Activated CD4-positive, alpha-beta T cell treated with anti-CD3 and anti-CD28 coated beads, Interleukin-2, Interleukin-6, amounts not matched to agents 100 ng/mL and 50 ng/mL, durations not matched to agents 16 hours and 8 hours (primary cell): ENCODE measurements at places on chromosomes 16 and 17.
A peak's percentile ranks its signal among the peaks of the same experiment; 100 is the strongest.

- no peak for DNase-seq
Measured at GRCh38 chr16:4637501-4638166, 13.0 kb downstream of the MGRN1 start.

DNA sequence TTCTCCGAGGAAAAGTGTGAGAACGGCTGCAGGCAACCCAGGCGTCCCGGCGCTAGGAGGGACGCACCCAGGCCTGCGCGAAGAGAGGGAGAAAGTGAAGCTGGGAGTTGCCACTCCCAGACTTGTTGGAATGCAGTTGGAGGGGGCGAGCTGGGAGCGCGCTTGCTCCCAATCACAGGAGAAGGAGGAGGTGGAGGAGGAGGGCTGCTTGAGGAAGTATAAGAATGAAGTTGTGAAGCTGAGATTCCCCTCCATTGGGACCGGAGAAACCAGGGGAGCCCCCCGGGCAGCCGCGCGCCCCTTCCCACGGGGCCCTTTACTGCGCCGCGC, at the start of gene ERBB2:
Gene ERBB2 (plus strand): TSS at position 247 of the 330 bp plus-strand sequence. CDS start 175 bp downstream, outside the sequence.
- DNase-seq, result no peak

DNA sequence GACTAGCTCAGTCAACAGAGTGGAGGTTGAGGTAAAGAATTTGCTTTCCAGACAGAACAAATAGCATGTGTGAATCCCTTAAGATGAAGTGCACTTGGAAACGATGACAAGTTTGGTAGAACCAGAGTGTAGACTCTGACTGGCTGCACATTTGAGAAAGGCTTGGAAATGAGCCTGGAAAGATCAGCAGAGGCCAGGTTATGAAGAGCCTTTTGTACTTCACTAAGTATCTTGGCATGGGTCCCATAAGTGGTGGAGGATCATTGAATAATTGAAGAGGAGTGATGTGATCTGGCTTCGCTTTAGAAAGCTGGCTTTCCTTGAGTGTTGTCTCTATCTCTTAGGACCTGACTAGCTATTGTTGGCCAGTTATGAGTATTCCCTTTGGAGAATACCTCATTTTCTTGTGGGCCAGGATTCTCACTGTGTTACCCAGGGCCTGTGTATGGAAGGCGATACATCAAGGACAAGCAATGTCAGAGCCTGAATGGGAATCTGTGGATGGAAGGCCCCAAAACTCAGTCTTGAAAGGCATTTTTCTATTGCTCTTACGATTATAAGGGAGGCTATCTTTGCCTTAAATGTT, 329.8 kb downstream of the UTP18 start:
- no peak for DNase-seq

- peak; percentile 67 for DNase-seq
Measured at GRCh38 chr17:77455111-77455890, 314.5 kb downstream of the SEC14L1 start.

GRCh38 chr17:12667299-12667958, 1.7 kb downstream of the MYOCD start:
- DNase-seq, result peak; percentile 3

GRCh38 chr17:64491034-64491860, 5.6 kb downstream of the POLG2 start:
- peak; percentile 66 for DNase-seq

- DNase-seq, result no peak
Measured at GRCh38 chr16:21162661-21163151, 4.2 kb downstream of the LDAF1 start.

GRCh38 chr16:53971616-53972015, 267.7 kb downstream of the FTO start:
- DNase-seq, result no peak

DNA sequence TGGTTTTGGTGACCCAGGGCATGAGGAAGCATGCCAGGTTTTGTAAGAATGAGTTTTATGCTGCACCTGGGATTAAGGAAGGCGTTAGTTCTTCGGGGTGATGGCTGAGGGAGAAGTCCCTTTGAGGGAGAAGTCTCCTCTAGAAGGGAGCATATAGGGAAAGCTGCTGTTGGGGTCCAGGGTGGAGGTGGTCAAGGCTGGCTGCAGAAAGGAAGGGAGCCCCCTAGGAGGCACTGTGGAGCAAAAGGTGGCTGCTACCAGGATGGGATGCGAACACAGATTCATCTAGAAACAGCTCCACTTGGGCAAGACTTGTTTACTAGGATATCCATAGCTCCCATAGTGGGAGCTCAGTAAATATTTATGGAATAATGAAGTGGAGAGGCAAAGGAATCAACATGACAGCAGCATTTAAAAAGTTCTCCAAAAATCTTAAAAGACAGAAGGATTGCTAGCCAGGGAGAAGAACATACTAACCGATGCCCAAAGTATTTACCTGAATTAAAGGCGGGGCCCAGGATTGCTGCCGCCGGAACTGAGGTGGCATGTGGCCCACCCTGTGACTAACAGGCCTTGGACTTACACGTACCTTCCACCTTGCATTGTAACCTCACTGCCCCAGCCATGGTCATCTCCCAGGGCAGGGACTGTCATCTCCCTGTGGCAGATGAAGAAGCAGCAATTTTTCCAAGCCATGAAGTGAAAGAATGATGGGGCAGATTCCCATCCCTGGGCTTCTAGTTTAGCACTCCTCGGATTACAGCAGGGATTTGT, 7.1 kb upstream of the LPCAT2 start:
- no peak for DNase-seq

DNA sequence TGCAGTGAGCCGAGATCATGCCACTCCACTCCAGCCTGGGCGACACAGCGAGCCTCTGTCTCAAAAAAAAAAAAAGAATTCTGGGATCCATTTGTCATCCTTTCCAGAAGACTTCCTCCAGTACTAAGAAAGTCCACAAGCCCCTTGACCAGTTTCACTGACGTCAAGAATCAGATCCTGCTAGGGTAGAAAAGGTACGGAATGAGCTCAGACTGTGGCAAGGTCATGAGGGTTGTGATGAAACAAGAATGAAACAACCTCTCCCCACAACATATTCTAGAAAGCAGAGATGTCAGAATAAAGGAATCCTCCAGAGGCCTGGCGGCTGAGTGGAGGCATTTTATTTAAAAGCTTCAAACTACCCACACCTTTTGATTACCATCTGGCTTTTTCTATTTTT, 29.9 kb downstream of the TRAF4 start:
- DNase-seq, result no peak

GRCh38 chr16:83772806-83773205, 35.0 kb upstream of the HSBP1 start:
- DNase-seq, result no peak

- DNase-seq, result no peak
Measured at GRCh38 chr16:30025574-30025973, 2.6 kb downstream of the C16orf92 start.

GRCh38 chr17:27523712-27524111, 67.5 kb downstream of the KSR1 start:
- DNase-seq, result no peak

GRCh38 chr17:2796164-2797125, at the start of gene RAP1GAP2:
TSS of gene RAP1GAP2 (plus strand) at chr17:2796438. CDS start at chr17:2796528, 90 bp downstream.
- peak; percentile 74 for DNase-seq

DNA sequence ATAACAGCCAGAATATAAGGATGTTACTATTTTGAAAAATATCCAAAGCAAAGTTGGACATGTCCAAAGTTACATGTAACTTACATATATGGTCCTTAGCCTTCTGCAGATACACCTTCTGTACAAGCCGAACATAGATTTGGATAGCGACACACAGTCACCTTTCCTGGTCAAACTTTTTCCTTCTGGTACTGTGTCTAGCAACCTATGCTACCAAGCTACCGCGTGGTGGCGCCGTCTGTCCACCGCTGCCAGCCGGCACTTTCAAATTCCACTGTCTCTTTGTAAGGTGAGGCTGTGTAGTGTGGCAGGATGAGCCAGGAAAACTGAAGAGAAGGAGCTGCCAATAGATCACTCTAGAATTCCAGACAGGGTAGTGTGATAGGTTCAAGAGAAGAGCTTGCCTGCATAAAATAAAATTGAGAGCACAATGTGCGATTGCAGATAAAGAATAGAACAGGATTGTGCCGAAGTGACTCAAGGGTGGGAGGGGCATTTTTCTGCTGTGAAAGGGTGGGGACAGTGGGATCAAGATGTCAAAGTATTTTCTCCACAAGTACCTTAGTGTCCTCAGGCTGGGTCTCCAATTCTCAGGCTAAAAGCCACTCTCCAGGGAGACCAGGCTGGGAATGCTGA, 366.9 kb downstream of the SLC39A11 start:
- peak; percentile 64 for DNase-seq

GRCh38 chr16:29873319-29873718, 10.3 kb upstream of the CDIPT start:
- no peak for DNase-seq

- no peak for DNase-seq
Measured at GRCh38 chr16:12519986-12520385, 283.7 kb downstream of the CPPED1 start.

- DNase-seq, result peak; percentile 98
Measured at GRCh38 chr16:54929090-54930004, 1.3 kb upstream of the IRX5 start.

- DNase-seq, result no peak
Measured at GRCh38 chr16:19812986-19813385, 71.7 kb downstream of the GPRC5B start.
